ENCODE measurements at places on chromosomes 11 and 22.

DNA sequence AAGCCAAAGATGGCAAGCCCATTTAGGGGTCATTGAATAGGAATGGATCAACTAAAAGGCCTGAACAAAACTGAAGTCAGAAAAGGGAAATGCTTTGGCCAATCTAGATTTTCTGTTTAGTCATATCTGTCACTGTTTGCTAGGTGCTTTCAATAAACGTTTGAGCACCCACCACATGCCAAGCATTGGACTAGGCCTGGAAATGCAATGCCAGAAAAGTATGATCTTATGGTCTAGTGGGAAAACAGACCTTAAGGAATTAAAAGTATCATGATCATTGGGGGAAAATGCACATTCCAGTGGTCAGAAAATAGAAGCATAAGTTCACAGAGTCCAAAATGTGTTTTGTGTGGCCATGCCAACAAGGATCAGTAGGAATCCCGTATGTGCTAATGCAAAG lies 76.8 kb upstream of the BIRC3 start:
- DNase-seq = no peak

DNA sequence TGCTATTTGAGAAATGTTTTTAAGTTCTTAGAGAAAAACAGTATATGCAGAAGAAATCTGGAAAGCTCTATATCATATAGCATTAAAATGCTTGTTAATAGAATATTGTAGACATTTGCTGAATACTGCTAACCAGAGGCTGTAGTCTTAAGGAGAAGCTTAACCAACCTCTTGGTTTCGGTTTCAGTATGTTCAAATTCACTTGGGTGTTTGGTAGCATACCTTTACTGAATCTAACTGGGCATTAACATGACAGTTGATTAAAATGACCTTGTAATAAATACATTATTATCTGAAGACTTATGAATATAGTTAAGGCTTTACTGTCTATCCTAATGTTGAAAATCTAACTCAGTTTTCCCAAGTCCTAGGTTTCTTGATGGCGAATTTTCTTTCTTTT lies 5.4 kb downstream of the PCF11 start:
- DNase-seq = no peak

DNA sequence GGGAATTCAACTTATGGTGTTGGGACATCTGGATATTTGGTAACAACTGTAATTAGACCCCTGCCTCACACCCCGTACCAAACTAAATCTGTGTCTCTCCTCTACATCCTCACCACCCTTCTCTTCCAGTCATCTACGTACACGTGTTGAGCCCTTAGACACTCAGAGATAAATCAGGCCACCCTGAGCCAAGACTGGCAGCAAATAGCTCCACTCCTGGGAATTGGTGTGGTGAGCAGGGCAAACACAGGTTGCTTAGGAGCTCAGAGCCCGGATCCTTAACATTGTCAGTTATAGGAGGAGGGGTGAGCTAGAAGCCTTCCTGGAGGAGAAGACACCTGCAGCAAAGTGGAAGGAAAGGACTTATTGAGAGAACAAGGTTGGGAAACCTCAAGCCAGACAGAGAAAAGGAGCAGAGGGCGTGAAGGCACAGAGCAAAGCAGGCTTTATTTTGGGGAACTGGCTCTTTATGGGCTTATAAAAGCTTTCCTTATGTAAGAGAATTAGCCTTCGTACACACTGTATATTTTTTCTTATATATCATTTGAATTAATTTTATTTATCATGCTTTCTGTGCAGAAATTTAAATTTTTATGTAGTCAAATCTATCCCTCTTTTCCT lies 36.9 kb upstream of the KLHL35 start:
- peak; percentile 24 for DNase-seq

DNA sequence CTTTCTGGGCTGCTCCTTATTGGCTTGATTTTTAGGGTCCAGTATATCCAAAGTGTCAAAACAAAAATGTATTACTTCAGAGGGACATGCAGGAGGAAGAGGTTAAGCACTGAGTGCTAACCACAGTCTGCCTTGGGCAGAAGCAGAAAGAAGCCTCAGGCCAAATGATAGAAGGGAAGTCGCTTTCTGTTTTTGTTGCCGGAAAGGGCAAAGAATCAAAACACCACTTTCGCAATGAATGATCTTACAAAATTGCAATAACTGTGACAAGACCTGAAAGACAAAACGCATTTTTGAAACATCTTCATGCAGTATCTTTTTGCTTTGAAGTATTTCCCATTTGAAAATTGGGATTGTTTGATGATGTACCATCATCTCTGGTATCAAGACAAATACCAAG lies 70.1 kb upstream of the PICALM start:
- DNase-seq = no peak

DNA sequence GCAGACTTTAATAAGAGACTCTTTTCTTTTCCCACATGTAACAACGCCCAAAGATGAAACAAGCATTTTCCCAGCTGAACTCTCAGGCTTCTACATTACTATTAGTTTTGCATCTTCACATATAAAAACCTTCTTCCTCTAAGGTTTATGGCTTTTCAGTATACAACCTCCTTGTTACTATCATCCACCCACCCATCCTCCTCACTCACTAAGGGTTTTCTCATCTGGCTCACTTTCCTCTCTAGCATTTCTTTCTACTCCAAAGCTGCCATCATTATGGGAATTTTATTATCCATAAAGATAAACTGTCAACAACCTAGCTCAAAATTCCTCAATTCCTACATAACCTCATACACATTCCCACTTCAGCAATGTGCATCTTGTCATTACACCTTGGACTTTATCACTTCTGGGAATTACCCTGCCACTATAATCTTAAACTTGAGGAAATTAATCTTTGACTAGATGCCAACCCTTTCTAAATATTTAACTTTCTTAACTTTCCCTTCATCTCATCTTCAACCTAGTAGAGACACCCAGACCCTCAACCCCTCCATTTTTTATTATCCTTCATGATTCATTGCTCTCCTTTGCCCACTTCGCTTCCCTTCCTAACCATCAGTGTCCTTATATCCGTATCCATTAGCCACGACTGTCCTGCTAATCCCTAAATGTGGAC lies 30.9 kb downstream of the MTMR2 start:
- DNase-seq = no peak

GRCh38 chr11:133506023-133506422 lies 26.3 kb downstream of the OPCML start:
- DNase-seq = no peak

- DNase-seq = no peak
Measured at GRCh38 chr11:95516786-95517185, 272.8 kb downstream of the FAM76B start.
